ENCODE measurements at places on chromosomes 12 and 14.

DNA sequence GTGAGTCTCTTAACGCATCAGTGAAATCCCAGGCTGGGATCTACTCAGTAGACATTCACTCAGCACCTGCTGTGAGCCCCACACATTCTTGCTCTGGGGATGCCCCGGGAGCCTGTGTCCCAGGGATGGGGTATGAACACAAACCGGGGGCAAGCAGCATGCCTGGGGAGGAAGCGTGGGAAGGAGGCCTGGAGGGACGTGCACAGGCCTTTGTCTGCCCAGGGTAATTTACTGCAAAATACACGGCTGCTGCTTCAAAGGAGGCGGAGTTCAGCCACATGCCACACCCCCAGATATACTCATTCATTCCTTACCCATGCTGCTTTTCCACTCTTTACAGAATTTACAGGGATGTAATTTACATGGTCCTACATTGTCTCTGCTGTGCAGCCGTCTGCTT lies 187.8 kb downstream of the ADGRD1 start:
- DNase-seq, result no peak

DNA sequence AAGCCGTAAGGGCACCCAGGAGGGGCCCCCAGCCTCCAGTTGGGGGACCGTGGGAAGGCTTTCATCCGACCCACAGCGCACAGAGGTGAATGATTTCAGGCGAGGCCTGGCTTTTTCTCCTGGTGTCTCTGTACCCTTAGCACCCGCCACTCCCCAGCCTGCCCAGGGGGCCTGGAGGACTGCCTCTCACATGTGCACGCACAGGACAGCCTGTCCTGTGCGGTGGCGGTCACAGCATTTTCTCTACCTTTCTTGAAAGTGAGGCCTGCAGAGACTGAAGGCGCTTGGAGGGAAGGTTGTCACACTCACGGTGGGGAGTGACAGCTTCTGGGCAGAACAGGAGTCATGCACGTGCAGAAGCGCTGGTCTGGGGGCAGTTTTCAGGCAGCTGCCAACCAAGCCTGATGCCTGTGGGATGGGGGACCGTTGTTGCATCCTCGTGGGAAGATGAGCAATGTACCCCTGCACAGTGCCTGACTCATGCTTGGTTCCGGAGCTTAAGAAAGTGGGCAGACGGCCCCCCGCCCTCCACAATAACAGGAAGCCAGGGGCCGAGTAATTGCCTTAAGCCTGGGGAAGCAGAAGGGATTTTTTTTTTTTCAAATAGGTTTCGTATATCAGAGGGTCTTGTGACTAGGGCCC lies 148.1 kb downstream of the TSPAN9 start:
- DNase-seq, result no peak

GRCh38 chr14:103095210-103095778 lies 769 bp downstream of the EXOC3L4 start:
- DNase-seq, result no peak

- no peak for DNase-seq
Observed at GRCh38 chr12:101694986-101695385, 2.5 kb upstream of the CHPT1 start.

DNA sequence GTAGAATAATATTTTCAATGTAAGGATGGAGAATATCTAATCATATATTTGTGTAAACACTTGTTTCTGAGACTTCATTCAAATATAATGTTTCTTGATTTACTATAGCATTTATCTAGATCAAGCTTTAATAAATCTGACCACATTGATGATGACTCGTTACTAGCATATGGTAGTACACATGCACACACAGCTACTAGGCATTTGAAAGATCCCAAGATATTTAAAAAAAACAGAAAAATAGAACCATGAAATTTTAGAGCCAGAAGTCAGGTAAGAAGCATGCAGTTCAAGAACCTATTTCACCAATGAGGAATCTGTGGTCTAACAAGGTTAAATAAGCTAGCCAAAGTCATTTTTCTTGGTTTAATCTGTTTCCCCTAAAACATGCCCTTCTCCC lies 32.0 kb downstream of the DCP1B start:
- DNase-seq, result no peak

- no peak for DNase-seq
Observed at GRCh38 chr14:105519946-105520698, 6.3 kb upstream of the TMEM121 start.

- DNase-seq, result no peak
Observed at GRCh38 chr14:99689266-99690236, 5.5 kb downstream of the CYP46A1 start.

- DNase-seq, result no peak
Observed at GRCh38 chr14:31128601-31129526, 78.7 kb downstream of the HECTD1 start.

DNA sequence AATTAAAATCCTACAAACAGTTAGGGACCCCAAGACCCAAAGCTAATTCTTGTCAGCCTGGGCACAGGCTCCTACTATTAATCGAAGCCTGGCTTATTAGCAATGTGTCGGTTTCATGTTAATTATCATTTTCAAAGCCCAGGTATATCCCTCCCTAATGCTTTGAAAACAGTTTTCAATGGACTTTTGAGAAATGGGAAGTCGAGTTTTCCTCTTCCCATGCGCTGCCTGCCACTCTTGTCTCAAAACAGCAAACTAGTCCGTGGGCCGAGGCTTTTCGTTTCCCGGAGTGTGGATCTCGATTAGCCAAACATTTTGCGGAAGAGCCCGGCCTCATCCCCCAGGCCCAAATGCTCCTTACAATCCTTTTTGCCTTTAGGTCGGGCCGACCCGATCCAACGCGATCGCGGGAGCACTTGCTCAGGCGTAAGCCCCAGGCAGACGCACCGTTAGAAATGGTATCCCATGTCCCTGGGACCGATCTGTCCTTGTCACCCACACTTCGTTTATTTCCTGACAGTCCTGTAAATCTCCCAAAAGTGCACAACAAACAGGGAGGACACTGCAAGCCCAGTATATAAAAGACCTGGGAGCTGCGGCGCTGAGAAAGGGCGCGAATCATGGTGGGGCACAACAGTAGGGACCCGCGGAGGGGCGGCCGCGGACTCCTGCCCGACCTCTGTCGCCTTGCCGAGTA lies 1.5 kb downstream of the SIX6 start:
- DNase-seq, result no peak

- no peak for DNase-seq
Observed at GRCh38 chr14:64337888-64338615, 43.9 kb upstream of the ESR2 start.

DNA sequence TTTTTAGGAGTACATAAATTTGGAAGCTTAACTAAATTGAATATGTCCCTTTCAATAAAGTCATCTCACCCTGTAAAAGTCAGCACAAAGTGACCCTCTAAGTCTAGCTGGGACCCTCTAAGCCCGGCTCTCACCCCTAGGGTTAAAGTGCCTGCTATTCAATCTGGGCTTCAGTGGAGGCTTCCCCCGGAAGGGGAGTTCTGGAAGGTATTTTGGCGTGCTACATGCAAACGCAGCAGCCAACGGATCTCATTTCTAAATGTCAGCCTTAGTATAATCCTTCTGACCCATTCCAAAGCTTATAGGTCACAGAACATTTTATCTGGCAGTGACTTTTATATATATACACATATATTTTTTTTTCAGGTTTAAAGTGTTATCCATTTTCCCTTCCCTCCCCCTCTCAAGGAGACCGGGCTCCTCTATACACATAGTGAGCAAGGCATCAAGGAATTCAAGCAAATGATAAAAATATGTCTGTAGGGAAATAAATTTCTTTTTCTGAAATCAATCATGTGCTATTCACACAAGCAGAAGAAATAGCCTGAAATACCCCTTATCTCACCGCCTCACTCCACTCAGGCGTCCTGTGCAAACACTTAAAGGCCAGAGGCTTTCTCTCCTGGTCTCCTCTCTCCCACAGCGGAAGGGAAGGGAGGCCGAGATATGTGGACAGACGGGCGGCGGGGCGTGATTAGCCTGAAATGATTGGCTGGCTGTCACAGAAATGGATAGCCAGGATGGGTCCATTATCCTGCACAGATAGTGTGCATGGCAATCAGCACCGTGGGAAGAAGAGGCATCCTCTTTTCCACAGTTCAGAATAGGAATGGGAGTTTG lies 301.7 kb downstream of the GALC start:
- DNase-seq, result no peak

- no peak for DNase-seq
Observed at GRCh38 chr14:47392326-47392725, 283.1 kb downstream of the MDGA2 start.

DNA sequence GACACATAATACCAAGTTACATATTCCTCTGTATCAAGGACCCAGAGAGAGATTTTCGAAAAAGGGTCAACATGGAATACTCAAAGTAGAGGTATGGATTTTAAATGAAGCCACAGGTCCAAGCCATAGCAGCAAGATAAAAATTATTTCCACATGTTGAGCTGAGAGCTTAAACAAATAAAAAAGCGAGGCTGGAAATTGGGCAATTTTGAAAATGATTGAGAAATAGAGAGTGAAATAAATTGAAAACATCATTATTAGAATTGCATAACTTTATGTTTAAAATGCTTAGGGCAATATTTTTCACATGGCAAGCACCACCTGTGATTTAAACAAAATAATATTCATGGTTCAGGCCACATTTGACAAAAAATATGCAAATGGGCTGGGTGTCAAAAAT lies 1251.0 kb upstream of the USP15 start:
- no peak for DNase-seq

All from CD4-positive, alpha-beta T cell treated with Interferon gamma for 1 hour (primary cell).